Type B pancreatic cell (in vitro differentiated cells): ENCODE measurements at places on chromosomes 1 and 21. TPM values are rescaled to one million over a fixed set of nuclear protein-coding genes. Genes with fewer than 3 reads are reported as not detected.

The LCE2C gene
- not detected in 2 replicates for total RNA-seq

DNA sequence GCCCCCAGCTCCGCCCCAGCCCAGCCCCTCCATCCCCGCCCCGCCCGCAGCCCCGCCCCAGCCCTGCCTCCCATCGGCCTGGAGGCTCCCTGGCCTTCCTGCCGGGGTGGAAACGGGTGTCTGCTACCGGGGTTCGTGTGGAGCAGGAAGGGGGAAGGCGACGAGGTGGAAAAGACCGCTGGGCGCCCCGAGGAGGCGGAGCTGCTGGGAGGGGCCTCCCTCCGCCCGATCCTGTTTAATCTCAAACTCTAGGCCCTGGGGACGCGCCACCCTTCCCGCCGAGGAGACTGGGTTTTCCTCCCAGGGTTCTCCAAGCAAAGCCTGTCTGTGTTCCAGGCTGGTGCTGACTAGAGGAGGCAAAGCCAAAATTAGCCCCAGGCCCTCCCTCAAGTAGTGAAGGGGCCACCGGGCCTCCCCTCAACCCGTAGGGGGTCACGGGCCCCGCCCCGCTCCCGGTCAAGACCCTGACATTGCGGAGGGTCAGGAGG, 16.2 kb upstream of the TTLL10 start:
- H3K36me3 ChIP-seq, result no peaks in the 10 kb centered on the region
- no peak for DNase-seq
- peak overlapping the region; percentile 73 for H3K4me3 ChIP-seq
- H3K27ac ChIP-seq, result no peak overlapping the region
- H3K4me1 ChIP-seq, result no peaks in the 10 kb centered on the region

The NBPF11 gene
- 14.6 and 18.0 TPM in 2 replicates for total RNA-seq

- H3K4me1 ChIP-seq, result no peaks in the 10 kb centered on the region
- no peaks in the 10 kb centered on the region for H3K36me3 ChIP-seq
- no peak for DNase-seq
- H3K27ac ChIP-seq, result no peak overlapping the region
- H3K4me3 ChIP-seq, result no peak overlapping the region
Observed at GRCh38 chr1:90133133-90133532, 138.2 kb downstream of the ZNF326 start.

The HMGB4 gene
- not detected in 2 replicates for total RNA-seq

The CR1 gene
- total RNA-seq, result 0.02 and 0.56 TPM in 2 replicates

DNA sequence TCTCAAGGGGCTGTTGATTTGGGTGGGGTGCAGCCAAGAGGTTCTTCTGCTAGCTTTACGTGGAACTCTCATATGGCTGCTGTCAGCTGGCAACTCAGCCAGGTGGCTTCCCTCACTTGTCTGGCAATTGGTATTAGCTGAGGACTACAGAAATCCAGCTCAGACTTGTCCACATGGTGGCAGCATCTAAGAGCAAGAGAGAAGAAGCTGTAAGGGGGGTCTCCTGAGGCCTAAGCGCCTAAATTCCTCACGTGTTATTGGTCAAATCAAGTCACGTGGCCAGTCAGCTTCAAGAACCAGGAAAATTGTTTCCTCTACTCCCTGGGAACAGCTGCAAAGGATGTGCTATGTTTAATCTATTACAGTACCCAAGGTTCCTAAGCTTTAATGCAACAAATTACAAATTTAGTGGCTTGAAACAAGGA, 4.2 kb upstream of the DYRK3 start:
- H3K27ac ChIP-seq, result no peak overlapping the region
- H3K36me3 ChIP-seq, result no peaks in the 10 kb centered on the region
- no peak for DNase-seq
- H3K27me3 ChIP-seq, result peaks cover 30% of the 10 kb centered on the region
- no peak overlapping the region for H3K4me3 ChIP-seq

DNA sequence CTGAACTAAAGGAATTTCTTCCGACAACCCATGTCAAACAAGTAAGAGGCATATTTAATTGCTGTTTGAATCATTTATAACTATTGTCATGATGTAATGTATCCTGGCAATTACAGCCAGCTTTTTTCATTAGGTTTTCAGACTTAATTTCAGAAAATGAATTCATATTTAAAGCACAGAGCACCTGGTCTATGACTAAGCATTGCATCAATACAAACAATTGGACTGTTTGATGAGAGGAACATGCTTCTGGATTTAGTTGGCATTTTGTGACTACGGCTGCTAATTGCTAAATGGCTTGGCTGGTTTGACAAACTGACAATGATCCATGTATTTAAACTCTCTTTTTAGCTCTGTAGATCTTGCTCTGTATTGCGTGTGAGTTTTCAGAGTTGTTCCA, 853.4 kb downstream of the NCAM2 start:
- H3K36me3 ChIP-seq, result no peaks in the 10 kb centered on the region
- DNase-seq, result no peak
- no peak overlapping the region for H3K4me3 ChIP-seq
- H3K27ac ChIP-seq, result no peak overlapping the region
- H3K4me1 ChIP-seq, result no peaks in the 10 kb centered on the region

GRCh38 chr1:30822966-30823581, 65.5 kb upstream of the LAPTM5 start:
- H3K4me1 ChIP-seq, result peaks cover 39% of the 10 kb centered on the region
- H3K4me3 ChIP-seq, result peak overlapping the region; percentile 70

- no peak for DNase-seq
- H3K4me3 ChIP-seq, result no peak overlapping the region
- no peaks in the 10 kb centered on the region for H3K4me1 ChIP-seq
- no peaks in the 10 kb centered on the region for H3K27me3 ChIP-seq
Observed at GRCh38 chr1:25837262-25837875, 17.6 kb downstream of the MTFR1L start.

- no peaks in the 10 kb centered on the region for H3K4me1 ChIP-seq
- no peak overlapping the region for H3K4me3 ChIP-seq
- peaks cover 3% of the 10 kb centered on the region for H3K27me3 ChIP-seq
- no peaks in the 10 kb centered on the region for H3K36me3 ChIP-seq
Observed at GRCh38 chr1:162854245-162854882, 6.6 kb downstream of the CCDC190 start.

The MAP1LC3C gene
- total RNA-seq, result 3.2 TPM in 1 of 2 replicates, not detected in the other

- no peak overlapping the region for H3K4me3 ChIP-seq
- no peaks in the 10 kb centered on the region for H3K27me3 ChIP-seq
- no peak for DNase-seq
- H3K4me1 ChIP-seq, result no peaks in the 10 kb centered on the region
Observed at GRCh38 chr1:234683861-234684632, 74.1 kb upstream of the IRF2BP2 start.

GRCh38 chr1:111285879-111286278, 4.8 kb upstream of the CHIA start:
- no peak overlapping the region for H3K4me3 ChIP-seq
- no peak for DNase-seq
- no peaks in the 10 kb centered on the region for H3K36me3 ChIP-seq
- no peaks in the 10 kb centered on the region for H3K4me1 ChIP-seq
- H3K27ac ChIP-seq, result no peak overlapping the region

The C8A gene
- total RNA-seq, result 0.46 and 0.64 TPM in 2 replicates

The S100A10 gene
- total RNA-seq, result 316 and 1,258 TPM in 2 replicates

GRCh38 chr1:236692128-236692527, 5.8 kb downstream of the ACTN2 start:
- no peak for DNase-seq
- H3K27ac ChIP-seq, result peak overlapping the region; percentile 19
- H3K4me3 ChIP-seq, result no peak overlapping the region
- peaks cover 9% of the 10 kb centered on the region for H3K4me1 ChIP-seq
- no peaks in the 10 kb centered on the region for H3K36me3 ChIP-seq

The IL19 gene
- not detected in 2 replicates for total RNA-seq
